EL (cell line): ENCODE measurements at places on chromosomes 2 and 18.
A peak's percentile ranks its signal among the peaks of the same experiment; 100 is the strongest.

GRCh38 chr2:144759746-144760145, 239.8 kb upstream of the ZEB2 start:
- peak; percentile 35 for DNase-seq

DNA sequence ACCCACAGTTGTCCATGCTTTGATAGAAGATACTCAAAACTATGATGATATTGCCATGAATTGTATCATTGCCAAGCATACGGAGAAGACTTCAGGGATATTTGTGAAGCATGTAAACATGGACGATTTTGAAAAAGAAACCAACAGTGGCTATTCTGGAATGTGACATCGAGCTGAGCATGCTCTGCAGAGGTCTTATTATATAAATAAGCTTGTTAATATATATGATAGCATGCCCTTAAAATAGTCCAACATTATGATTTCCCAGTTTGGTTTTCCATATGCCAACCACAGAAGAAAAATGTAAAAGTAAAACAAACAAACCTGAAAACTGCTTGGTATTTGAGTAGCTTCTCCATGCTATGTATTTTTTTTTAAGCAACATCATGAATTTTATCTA, 159.1 kb downstream of the LNPK start:
- peak; percentile 15 for DNase-seq

GRCh38 chr2:25305775-25306174, 36.0 kb downstream of the DNMT3A start:
- no peak for DNase-seq

DNA sequence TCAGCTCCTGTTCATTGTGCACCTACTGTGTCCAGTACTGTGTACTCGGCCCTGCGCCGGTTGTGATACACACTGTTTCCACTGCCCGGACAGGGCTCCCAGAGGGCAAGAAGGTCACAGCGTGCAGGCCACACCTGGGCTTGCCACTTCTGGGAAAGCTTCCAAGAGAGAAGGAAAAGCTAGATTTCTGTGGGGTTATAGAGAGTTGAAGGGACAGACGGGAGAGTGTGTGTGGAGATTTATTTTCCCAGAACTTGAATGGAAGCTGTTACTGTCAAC, 3.8 kb upstream of the CNDP1 start:
- DNase-seq: no peak

- DNase-seq: no peak
Measured at GRCh38 chr2:238314576-238314975, 5.7 kb upstream of the TRAF3IP1 start.

DNA sequence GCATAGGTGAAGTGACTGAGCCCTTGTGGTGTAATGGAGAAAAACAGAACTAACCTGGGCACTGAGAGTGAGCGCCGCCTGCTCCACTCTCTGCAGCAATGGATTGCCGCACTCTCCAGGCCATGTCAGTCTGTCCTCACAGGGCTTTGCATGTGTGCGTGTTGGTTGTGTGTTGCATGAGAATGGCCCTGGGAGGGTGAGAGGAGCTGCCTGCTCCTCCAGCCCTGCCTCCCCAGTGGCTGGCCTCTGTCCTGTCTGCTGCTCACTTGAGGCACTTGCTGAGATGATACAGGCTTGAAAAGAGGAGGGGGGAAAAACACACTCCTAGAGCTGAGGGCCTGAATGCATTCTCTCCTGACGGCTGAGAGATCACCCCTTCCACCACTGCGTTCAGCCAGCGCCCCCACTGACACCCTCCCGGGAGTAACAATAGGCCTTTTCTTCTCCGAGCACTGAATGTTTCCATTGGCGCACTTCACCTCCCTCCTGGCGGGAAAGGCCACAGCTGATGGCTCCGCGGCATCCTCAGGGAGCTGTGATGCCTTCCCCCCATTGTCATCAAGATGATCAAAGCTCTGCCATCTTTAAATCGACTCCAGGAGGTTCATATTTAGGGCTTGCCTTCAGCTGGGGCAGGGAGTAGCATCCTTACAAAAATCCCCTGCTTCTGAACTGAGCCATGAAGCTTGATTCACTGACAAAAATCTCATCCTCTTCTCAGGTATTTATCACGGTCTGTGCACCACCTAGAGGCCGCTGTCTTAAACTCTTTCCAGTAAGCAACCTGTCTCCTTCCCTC, 49.9 kb upstream of the DAPL1 start:
- DNase-seq: peak; percentile 61

DNA sequence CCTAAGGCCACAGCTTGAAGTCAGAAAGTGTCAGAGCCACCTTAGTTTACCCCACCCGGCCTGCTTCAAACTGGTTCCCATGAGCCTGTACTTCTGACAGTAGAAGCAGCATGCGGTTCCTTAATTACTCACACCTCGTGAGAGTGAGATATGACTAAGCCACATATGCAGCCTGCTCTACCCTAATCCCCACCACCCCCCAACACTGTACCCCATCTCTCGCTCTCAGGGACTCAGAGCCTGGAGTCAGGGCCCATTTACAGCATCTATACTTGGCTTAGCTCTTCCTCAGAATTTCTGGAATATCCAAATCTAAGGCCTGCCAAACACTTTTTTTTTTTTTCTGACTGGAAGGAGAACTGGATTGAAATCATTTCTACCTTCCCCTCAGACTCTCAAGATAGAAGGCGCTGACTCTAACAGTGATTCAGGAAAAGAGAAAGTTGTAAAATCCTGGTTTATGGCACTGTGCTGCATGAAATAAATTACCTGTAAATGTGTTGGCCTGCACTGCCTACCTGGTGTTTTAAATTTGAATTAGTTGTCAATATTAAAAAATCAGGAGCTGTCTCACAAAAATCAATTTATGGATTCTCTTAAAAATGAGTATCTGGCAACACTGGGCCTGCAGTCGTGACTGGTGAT, 360.0 kb downstream of the RND3 start:
- DNase-seq: no peak

DNA sequence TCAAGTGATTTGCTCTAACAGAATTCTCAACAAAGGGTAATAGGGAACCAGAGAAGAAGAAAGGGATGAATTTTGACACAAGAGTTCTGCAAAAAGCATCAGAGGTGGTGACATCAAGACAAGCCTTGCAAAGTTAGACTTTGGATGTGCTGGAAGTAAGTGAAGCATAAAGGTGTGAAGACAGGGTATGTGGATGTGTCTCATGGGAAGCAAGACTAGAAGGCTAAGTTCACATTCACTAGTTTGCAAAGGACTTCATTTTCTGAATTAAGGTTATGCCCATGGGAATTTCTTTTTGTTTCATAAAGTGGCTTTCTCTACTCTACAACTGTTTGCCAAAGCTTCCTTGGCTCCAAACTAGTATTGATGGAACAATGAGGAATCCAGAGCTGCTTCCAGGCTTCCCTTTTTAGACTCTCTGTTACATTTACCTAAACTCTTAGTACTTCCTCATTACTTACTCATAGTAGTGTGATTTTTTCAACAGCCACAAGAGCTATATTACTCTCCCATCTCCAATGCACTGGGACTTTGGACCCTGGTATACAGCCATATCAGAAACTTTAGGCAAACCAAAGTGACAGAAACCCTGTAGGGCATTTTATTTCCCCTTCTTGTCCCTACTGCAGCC, 21.1 kb upstream of the IHH start:
- DNase-seq: no peak

DNA sequence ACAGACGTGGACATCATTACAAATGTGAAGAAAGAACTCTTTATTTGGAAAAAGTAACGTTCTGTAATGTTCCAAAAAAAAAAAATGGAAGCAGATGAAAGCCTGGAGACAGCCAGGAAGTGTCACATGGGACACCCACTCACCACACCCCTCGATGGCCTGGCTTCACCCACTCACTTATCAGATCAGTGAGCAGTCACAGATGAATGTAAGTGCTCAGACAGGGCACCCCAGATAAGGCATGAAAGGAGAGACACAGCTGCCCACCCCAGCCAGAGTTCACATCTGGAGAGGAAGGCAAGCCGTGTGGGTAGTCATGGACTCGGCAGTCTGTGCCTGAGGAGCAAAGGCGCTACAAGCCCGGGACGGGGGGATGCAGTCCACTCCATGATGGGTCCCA, 105.2 kb downstream of the SEPTIN10 start:
- no peak for DNase-seq

DNA sequence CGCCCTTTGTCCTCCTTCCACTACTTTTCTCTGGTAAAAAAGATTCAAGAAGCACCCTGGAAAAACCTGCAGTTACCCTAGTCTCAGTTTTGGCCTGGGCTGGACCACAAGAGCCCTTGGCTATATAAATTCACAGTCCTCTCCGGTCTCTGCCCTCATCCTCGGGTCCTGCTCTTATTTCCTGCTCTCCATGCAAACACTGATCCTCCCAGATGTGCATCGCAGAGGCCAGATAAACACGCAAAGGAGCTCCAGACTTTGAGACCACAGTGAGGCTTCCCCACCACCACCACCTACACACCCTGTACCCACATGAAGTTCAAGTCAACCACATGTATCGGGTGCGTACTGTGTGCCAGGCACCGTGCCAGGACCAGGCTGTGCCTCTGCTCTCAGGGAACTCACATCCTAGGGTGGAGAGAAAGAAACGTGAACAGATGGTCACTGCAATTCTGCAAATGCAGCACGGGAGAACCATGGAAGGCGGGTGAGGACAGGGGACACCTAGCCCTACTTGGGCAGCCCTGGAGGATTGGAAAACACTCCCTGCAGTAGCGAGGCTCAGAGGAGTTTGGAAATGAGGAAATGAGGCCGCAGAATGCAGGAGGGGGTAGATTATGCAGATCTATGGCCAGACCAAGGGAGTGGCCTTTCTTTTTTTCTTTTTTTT, 7.4 kb downstream of the CTDSP1 start:
- peak; percentile 40 for DNase-seq

DNA sequence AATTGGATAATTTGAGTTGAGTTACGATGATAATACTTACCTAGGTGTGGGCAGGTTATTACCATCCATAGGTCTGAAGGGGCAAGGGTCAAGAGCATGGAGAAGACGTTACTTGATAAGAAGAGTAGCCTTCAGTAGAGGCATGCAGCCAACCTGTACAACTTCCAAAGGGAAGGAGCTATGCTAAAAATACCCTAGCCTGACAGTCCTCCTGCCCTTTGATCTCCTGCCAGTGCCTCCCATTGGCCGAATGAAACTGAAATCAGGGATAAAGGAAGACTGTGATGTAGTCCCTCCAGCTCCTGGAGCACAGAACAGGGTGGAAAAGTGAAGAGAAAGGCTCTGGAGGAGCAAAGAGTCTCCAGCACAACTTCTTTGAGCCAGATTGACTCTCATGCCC, 487.4 kb downstream of the ADCYAP1 start:
- DNase-seq: no peak

- no peak for DNase-seq
Measured at GRCh38 chr2:15546297-15547098, 14.6 kb downstream of the NBAS start.

DNA sequence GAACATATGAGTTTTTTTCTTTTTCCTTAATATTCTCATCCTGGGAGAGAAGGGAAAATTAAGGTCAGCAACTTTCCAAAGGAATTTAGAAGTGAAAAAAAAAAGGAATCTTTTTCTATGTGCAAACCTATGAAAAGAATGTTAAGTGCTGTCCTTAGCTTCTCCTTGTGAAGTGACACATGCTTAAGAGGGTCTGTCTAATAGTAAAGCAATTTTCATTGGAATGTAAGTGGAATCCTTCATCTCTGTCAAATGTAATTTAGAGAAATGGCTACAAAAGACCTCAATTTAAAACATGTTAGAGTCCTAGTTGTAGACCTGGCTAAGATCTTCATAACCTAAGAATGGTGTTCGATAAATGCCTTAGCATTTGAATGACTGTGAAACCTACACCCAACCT, 117.4 kb upstream of the EPB41L3 start:
- no peak for DNase-seq

- DNase-seq: no peak
Measured at GRCh38 chr2:172448544-172449267, 21.3 kb downstream of the ITGA6 start.

- DNase-seq: no peak
Measured at GRCh38 chr2:226181909-226182308, 617.7 kb downstream of the IRS1 start.

DNA sequence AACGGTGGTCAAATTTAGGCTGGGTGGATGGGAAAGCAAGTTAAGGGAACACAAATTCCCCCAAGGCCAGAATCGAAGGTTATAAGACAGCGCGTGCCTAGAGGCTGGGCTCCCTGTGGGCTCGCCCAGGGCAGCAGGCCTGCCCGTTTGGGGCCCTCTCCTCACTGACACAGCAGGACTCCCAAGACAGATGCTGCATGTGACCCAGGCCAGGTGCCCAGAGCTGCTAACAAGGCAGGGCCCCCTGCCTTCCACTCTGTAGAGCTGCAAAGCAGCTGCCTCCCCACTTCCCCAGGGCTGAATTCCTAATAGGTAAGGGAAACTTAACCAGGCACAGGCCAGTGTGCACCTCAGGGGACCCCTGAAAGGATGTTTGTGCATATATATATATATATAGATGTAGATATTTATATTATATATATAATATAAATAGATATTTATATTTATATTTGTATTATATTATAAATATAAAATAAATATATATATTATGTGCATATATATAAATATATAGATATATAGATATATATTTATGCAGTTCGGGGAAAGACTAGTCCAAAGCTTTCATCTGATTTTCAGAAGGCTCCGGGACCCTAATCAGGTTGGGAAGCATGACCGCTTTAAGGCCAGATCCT, 43.7 kb downstream of the TMEM37 start:
- no peak for DNase-seq

- no peak for DNase-seq
Measured at GRCh38 chr18:75330308-75330707, 97.2 kb downstream of the SMIM21 start.

- no peak for DNase-seq
Measured at GRCh38 chr2:239904496-239904895, 120.6 kb downstream of the NDUFA10 start.

DNA sequence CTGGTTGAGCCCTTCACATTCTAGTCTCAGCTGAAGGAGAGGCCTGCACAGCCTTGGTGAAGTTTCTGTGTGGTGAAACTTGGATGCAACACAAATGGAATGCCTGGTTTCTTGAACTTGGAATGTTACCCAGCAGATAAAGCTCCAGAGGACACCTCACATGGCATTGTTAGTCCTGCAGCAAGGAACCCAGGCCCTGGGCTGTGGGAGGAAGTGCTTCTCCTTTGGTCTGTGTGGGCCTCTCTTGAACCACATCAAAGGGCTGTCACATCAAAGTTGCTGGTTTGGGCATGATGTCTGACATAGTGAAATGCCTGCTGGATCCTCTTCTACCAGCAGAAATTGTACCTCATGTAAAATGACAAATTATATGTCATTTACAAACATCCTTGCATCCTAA, 198.5 kb downstream of the FHOD3 start:
- no peak for DNase-seq

DNA sequence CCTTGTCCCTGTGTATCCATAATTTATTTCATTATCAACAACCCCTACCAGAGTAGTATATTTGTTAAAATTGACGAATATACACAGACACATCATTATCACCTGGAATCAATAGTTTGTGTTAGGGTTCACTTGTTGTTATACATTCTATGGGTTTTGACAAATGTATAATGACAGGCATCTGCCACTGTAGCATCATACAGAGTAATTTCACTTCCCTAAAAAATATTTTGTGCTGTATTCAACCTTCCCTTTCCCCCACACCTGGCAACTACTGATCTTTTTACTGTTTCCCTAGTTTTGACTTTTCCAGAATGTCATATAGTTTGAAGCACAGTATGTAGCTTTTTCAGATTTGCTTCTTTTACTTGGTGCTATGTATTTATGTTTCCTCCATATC, 132.0 kb downstream of the ZNF804A start:
- DNase-seq: no peak
